Bone marrow (tissue), 2 donors: ENCODE measurements at places on chromosomes 7 and 10.
A peak's percentile ranks its signal among the peaks of the same experiment; 100 is the strongest.

DNA sequence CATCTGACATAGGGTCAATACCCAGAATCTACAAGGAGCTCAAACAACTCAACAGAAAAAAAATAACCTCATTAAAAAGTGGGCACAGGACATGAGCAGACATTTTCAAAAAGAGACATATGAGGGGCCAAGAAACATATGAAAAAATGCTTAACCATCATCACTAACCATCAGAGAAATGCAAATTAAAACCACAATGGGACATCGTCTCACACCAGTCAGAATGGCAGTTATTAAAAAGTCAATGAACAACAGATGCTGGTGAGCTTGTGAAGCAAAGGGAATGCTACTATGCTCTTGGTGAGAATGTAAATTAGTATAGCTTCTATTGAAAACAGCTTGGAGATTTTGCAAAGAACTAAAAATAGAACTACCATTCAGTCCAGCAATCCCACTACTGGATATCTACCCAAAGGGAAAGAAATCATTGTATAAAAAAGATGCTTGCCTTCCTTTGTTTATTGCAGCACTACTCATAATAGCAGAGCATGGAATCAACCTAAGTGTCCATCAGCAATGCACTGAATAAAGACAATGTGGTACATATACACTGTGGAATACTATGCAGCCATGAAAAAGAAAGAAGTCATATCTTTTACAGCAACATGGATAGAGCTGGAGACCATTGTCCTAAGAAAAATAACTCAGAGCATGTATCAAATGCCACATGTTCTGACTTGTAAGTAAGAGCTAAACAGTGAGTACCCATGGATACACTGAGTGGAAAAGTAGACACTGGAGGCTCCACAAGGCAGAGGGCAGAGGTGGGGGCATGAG, 139.8 kb downstream of the ADARB2 start:
- no peak for DNase-seq

- DNase-seq: peak; percentile 66
These were observed 628 bp downstream of the PARP12 start for GRCh38 chr7:140062118-140062527.

- no peak for DNase-seq
These were observed 78.7 kb upstream of the ABI1 start for GRCh38 chr10:26939290-26939961.

- DNase-seq: peak; percentile 7
These were observed 1.9 kb upstream of the ZNF775 start for GRCh38 chr7:150377196-150377595.

DNA sequence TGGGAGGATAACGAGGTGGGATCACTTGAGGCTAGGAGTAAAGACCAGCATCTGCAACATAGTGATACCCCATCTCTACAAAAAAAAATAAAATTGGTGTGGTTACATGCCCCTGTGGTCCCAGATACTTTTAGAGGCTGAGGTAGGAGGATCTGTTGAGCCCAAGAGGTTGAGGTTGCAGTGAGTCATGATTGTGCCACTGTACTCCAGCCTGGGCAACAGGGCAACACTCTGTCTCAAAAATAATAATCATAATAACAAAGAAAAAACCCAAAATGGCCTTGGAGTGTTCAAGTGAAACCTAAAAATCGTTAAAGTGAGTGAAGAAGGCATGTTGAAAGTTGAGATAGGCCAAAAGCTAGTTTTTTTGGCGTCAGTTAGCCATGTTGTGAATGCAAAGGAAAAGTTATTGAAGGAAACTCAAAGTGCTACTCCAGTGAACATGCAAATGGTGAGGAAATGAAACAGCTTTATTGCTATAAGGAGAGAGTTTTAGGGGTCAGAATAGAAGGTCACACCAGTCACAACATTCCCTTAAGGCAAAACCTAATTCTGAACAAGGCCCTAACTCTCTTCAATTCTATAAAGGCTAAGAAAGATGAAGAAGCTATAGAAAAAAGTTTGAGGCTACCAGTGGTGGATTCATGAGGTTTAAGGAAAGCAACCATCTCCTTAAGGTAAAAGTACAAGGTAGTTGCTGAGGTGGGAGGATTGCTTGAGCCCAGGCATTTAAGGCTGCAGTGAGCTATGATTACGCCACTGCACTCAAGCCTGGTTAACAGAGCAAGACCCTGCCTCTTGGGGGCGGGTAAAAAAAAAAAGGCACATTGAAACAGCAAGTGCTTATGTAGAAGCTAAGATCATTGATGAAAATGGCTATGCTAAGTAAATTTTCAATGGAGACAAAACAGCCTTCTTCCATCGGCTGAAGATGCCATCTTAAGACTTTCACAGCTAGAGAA, 45.4 kb upstream of the STOX1 start:
- no peak for DNase-seq

GRCh38 chr10:4677296-4678021, 148.5 kb upstream of the AKR1E2 start:
- DNase-seq: no peak

DNA sequence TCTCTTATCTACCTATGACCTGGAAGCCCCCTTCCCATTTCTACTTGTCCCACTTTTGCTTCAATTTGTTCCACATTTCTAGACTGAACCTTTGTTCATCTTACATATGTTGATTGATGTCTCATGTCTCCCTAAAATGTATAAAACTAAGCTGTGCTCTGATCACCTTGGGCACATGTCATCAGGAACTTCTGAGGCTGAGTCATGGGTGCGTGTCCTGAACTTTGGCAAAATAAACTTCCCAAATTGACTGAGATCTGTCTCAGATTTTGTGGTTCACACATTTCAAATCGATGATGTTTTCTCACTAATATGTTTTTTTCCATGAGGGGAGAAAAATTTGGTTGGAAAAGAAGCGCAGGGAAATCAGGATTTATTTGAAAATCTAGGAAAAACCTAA, 406.2 kb upstream of the LRRTM3 start:
- no peak for DNase-seq

DNA sequence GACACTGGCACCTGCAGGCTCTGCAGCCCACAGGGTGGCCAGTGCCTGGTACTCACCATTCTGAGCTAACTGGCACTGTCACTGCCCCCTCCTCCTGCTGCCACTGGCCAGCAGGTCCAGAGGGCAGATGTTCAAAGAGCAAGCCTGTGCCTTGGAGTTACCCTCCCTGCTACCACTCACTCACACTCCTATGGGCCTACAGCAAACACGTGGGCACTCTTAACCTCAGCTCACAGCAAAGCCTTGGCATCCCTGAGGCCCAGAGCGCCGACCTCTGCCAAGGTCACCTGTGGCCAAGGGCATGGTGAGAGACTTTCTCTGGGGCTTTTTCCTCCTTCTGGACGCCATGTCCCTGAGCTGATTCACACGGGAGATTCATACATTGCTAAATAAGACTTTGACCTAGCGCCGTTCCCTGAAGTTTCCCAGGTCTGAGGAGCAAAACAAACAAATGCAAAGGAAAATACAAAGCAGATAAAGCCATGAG, 270.0 kb upstream of the PPP2R2D start:
- DNase-seq: no peak

DNA sequence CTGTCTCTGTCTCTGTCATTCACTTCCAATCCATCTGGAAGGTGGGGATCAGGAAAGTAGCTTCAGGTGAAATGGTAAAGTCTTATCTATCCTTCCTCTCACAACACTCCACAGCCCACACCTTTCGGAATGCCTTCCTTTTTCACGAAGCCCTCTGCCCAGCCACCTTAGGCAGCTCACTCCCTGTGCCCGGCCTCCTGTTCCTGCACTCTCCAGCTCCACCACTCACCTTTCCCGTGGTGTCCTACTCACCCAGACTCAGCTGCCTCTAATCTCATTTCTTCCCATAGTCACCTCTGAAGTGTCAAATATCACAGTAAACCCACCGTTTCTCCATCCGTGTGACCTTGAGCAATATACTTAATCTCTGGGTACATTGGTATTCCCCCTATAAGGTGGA, 100.9 kb upstream of the C7orf33 start:
- DNase-seq: no peak

- DNase-seq: no peak
These were observed 196.2 kb downstream of the CDK14 start for GRCh38 chr7:90792301-90792700.

DNA sequence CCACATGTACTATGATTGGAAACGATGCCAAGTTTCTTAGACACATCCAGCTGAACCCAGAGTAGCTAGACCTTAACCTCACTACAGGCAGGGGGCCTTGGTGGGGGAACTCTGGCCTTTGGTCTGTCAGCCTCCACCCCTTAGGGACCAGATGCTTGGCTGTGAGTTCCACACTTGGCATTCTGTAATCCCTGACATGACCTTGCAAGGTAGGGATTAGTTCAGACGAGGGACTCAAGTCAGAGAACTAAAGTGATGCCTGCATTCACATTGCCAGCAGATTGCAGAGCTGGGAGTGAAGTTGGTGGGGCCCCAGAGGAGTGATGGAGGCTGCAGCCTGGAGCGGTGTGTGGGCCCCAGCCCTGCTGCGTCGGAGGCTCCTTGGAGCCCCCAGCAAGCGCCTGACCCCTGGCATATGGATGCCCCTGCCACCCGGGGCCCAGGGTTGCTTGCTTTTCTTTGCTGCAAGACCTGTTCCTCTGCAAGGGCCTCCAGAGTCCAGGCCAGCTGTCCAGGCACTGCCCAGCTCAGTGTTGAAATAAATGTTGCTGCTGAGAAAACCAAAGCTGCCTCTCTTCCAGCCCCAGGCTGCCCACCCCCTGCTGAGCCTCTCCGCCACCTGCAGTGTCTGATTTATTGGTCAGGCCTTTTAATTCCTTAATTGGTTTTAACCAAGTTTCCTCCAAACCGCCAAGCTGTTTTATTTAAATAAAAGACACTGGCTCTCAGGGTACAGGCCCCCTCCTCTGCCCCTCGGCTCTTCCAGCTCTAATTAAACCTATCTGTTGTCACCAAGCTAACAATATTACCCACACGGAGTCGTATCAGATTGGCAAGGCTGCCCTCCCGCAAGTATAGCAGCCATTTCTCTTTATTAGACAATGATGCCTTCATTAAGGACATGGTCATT, 4.7 kb downstream of the NPTX2 start:
- DNase-seq: no peak

GRCh38 chr7:2017481-2017891, 215.3 kb downstream of the MAD1L1 start:
- no peak for DNase-seq

- DNase-seq: no peak
These were observed 249.8 kb upstream of the AKR1E2 start for GRCh38 chr10:4576206-4576605.

- DNase-seq: no peak
These were observed 1120.6 kb downstream of the SORCS3 start for GRCh38 chr10:105761576-105762260.

- DNase-seq: no peak
These were observed 507.8 kb downstream of the SORCS3 start for GRCh38 chr10:105148921-105149320.

GRCh38 chr7:74572301-74572979, 85.1 kb upstream of the GTF2I start:
- DNase-seq: no peak

DNA sequence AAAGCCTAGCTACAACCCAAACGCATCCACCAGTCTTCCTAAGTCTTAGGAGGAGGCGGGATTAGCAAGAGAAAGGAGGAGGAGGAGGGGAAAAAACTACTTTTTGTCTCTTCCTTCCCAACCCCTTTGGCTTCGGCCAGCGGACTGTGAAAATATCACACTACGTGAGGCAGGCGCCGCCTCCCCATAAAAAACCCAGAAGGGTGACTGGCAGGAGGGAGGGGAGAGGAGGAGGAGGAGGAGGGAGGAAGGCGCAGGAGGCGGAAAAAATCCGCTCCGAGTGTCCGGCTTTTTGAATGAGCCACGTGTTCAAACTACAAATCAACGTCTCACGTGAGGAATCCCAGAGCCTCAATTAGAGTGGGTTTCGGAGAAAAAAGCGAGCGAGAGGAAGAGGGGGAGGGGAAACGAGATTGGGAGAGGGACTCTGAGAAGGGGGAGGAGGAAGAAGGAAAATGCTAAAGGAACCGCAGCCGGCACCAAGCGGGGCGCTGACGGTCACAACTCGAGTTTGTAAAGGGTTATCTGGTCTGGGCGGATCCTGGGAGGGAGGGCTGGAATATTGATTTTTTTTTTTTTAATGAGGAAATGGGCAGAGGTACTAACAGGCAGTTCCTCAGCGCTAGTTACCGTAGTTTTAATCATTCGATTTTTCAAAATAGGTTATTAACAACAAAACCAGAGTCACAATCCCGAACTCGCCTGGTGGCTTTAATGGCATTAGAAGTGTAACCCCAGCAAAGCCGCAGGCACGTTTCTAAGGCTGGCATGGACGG, at the start of gene IGF2BP3:
Gene IGF2BP3, minus strand, starts transcription at position 162 of the 776 bp plus-strand sequence. CDS start 381 bp downstream, outside the sequence.
- DNase-seq: no peak

- peak; percentile 33 for DNase-seq
These were observed 104.0 kb downstream of the TRIL start for GRCh38 chr7:28853834-28854749.

DNA sequence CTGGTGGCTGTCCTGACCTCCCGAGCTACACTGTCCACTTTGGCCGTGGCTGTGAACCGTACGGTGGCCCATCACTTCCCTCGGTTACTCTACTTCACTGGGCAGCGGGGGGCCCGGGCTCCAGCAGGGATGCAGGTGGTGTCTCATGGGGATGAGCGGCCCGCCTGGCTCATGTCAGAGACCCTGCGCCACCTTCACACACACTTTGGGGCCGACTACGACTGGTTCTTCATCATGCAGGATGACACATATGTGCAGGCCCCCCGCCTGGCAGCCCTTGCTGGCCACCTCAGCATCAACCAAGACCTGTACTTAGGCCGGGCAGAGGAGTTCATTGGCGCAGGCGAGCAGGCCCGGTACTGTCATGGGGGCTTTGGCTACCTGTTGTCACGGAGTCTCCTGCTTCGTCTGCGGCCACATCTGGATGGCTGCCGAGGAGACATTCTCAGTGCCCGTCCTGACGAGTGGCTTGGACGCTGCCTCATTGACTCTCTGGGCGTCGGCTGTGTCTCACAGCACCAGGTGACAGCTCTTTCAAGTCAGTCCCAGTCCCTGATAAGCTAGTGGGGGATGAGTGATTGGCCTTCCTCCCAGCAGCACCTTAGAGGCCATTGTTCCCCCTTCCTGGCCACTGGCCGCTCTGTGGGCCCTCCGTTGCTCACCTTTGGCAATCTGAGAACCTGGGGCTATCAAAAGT, 3.0 kb downstream of the CHPF2 start:
- DNase-seq: no peak

- no peak for DNase-seq
These were observed 769.3 kb downstream of the SORCS1 start for GRCh38 chr10:106395041-106395749.

DNA sequence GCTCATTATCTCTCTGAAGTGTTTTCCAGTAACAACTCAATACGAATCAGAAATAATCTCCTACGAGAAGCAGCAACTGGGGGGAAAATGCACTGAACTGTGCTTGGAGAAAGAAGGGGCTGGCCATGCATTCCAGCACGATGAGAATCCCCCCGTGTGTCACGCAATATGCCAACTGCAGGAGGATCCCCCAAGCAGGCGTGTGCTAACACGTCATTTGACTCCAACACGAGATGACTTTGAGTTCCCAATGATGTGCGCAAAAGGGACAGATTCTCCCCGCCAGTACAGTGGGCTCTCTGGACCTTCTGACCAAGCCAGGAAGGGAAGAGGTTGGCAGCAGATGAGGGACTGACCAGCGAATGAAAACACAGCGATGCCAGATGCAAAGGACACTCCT, 105.5 kb downstream of the KCNMA1 start:
- no peak for DNase-seq

- no peak for DNase-seq
These were observed 54.5 kb downstream of the UBE3C start for GRCh38 chr7:157193274-157193673.
